NCI-H1105 (cell line): ENCODE measurements at places on chromosomes 2 and 18.

- DNase-seq = no peak
These were observed 304.6 kb upstream of the ZEB2 start for GRCh38 chr2:144824306-144825080.

DNA sequence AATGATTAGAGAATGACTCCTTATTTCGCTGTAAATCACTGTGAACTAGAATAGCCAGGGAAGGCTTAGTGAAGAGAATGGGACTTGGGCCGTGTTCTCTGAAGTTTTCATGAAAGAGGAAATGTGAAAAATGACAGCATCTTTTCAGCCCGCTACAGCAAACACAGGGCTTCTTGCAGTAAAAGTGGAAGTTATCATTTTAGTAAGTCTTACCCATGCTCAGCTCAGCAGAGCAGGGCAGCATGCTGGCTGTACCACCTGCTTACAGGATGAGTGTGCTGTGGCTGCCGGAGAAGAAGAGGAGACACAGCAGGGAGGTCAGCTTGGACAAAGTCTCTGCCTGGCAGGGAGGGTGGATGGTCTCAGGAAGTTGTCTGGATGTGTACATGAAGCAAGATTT lies 300.7 kb upstream of the DLGAP1 start:
- DNase-seq = no peak

GRCh38 chr2:199738727-199739412 lies 112.1 kb downstream of the FTCDNL1 start:
- DNase-seq = no peak

DNA sequence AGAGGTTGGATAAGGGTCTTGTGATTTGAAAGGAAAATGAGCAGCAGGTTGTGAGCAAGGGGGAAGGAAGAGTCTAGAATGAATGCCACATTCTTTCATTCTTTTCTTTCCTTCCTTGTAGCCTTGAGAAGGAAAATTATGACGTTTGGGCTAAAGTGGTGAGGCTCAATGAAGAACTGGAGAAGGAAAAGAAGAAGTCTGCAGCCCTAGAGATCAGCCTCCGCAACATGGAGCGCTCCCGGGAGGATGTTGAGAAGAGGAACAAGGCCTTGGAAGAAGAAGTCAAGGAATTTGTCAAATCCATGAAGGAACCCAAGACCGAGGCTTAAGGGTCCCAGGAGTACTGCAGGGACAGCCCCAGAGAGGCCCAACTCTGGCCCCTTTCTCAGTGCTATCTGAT lies 45.3 kb downstream of the BMP10 start:
- no peak for DNase-seq

GRCh38 chr2:64904413-64905329 lies 84.5 kb upstream of the SLC1A4 start:
- DNase-seq = no peak

- no peak for DNase-seq
These were observed 190.0 kb upstream of the SESTD1 start for GRCh38 chr2:179454443-179455171.

- DNase-seq = no peak
These were observed 158.0 kb upstream of the SPHKAP start for GRCh38 chr2:228339525-228339924.
